GM12892 (cell line): ENCODE measurements at places on chromosomes 2 and 18.
A peak's percentile ranks its signal among the peaks of the same experiment; 100 is the strongest.

- no peak for DNase-seq
Measured at GRCh38 chr2:164314148-164314547, 307.1 kb downstream of the GRB14 start.

DNA sequence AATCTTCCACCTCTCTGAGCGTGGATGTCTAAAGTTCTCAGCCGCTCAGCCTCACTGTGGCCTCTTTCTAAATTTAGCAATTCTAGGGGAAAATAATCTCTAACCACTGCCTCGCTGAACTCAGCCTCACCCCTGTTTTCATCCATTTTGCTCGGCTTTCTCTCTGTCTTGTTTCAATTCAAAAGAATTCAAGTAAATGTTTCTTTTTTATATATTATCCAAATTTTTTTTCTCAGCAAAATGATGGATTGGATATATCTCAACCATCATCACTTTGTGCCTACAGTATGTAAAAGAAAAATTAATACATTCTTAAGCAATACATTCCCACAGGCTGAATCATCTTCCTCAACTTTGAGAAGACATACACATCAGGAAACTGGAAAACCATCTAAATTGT is 24.0 kb upstream of the GALNT5 start:
- DNase-seq, result no peak

GRCh38 chr18:70418546-70419311 is 129.9 kb downstream of the SOCS6 start:
- peak; percentile 16 for DNase-seq

DNA sequence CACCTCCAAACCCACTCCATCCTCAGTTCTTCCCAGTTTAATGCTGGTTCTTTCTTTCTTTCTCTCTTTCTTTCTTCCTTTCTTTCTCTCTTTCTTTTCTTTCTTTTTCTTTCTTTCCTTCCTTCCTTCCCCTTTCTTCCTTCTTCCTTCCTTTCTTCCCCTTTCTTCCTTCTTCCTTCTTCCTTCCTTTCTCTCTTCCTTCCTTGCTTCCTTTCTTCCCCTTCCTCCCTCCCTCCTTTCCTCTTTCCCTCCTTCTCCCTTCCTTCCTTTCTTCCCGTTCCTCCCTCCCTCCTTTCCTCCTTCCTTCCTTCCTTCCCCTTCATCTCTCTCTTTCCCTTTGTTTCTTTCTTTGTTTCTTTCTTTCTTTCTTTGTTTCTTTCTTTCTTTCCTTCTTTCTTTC is 50.9 kb downstream of the PDCL3 start:
- DNase-seq, result no peak

DNA sequence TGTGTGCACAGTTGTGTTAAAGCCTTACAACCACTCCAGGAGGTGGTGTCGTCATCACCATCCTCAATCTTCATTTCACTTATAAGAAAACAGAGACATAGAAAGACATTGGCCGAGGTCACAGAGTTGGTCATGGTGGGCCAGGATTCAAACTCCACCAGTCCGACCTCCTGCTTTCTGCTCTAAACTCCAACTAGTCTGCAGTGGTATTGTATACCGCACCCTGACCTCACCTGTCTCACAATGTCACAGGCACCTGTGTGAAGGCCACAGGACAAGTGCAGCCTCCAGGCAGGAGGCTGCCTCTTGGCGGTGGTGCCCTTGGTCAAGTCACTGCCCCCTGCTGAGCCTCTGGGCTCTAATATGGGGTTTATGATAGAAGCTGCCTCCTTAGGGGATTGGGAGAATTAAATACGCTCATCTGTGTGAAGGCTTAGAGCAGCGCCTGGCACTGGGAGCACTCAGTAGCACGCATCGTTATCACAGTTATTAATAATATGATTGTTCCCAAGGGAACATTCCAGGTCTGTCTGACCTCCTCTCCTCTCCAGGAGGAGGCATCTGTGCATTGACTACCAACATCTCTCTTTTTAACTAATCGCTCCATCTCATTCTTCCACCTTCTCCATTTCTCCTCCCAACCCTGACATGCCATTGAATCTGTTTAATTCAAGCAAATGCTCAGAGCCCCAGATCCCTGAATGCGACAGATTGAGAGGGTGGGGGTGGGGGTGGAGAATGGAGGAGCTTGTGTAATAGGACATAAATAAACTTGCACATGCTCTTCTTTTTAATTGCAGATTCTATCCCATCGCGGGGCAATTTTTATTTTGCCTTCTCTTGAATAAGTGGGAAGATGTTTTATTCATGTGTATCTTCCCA is 112.7 kb downstream of the MCFD2 start:
- no peak for DNase-seq

- DNase-seq, result no peak
Measured at GRCh38 chr18:33830213-33830612, 252.2 kb downstream of the ASXL3 start.

GRCh38 chr2:129906139-129906860 is 73.2 kb upstream of the RAB6C start:
- DNase-seq, result no peak

DNA sequence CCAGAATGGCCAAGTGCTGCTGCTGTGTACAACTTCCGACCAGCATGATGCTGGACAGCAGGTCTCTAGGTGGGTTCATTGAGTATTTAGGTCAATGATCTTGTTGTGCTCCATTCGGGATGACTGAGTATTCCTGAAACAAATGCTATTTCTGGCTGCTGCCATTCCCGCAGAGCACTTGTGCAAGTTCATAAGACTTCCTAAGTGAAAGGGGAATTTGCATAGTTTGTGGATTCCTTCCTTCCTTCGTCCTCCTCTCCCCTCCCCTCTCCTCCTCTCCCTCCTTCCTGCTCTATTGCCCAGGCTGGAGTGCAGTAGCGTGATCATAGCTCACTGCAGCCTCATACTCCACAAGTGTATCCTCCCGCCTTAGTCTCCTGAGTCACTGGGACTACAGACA is 40.4 kb downstream of the LDLRAD4 start:
- no peak for DNase-seq

- DNase-seq, result no peak
Measured at GRCh38 chr18:13225261-13225660, 6.7 kb downstream of the LDLRAD4 start.

DNA sequence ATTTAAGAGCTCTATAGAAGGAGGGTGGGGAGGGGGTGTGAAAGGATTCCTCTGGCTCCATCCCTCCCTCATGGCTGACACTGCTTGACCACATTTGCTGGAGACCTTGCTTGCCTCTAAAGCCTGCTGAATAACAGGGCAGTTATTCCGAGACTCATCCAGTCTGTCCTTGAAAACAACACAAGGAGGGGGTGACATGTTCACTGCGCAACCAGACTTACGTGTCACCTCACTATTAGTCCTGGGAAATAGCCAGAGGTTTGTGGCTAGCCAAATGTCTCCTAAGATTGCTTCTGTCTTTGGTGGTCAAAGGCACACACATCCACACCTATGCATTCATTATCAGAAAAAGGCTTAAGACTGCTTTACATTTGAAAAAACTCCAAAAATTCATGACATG is 256.2 kb upstream of the SKOR2 start:
- DNase-seq, result no peak
